ENCODE measurements at places on chromosomes 3 and 15.

GRCh38 chr3:196837819-196838420, 29.8 kb upstream of the SENP5 start:
- peak; percentile 80 for DNase-seq

DNA sequence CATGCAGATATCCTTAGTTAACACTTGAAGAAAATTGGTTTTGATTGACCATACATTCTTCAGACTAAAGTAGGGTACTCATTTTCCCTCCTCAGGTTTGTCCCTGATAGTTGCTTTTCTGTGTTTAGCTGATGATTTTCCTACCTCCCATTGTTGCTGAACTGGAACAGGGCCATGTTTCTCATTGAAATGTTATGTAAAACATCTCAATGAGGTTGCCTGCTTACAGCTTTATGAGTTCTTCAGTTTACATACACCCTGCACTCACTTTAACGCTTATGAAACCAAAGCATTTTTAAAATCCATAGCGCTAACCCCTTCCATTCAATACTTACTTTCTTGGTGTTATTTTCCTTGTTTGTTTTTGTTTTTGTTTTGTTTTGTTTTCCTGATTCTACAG, 61.9 kb downstream of the HMG20A start:
- DNase-seq: no peak

- DNase-seq: no peak
Measured at GRCh38 chr15:66932634-66933024, 132.8 kb upstream of the SMAD3 start.

GRCh38 chr3:124364317-124365020, 365.8 kb upstream of the UMPS start:
- no peak for DNase-seq

GRCh38 chr3:26100176-26100575, 310.3 kb downstream of the OXSM start:
- DNase-seq: no peak
